AG20443 (cell line): ENCODE measurements at places on chromosomes 2 and 18.

- no peak for DNase-seq
Observed at GRCh38 chr2:241763551-241764274, 12.9 kb upstream of the GAL3ST2 start.

DNA sequence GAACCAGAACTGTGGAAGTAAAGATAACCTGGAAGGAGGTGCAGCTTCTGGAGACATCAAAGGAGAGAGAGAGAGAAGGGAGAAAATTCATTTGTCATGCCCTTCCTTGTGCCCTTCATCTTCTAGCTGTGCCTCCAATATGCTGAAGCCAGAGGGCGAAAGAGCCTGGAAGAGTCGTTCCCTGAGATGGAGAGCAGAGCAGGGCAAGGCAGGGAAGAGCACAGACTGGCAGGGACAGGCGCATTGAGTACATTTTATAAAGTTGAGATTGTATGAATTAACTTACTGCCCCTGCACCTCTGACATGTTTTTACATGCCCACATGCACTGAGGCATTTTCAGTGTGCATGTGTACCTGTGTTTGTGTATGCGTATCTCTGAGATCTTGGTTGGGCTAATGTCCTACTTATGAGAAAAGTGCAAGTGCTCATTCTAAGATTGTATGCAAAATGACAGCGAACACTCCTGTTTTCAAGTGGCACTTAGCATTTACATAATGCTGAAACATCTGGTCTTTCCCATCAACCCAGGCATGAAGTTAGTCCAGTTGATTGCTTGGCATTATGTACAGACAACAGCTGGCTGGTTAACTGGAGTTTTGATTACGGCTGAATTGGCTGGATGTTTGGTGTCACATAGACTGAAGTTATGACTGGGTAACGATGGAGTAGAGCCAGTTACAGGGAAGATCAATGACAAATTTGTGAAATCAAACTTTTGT is 23.7 kb upstream of the MMADHC start:
- DNase-seq = peak; percentile 9

GRCh38 chr2:157059036-157059435 is 198.5 kb upstream of the GALNT5 start:
- no peak for DNase-seq

DNA sequence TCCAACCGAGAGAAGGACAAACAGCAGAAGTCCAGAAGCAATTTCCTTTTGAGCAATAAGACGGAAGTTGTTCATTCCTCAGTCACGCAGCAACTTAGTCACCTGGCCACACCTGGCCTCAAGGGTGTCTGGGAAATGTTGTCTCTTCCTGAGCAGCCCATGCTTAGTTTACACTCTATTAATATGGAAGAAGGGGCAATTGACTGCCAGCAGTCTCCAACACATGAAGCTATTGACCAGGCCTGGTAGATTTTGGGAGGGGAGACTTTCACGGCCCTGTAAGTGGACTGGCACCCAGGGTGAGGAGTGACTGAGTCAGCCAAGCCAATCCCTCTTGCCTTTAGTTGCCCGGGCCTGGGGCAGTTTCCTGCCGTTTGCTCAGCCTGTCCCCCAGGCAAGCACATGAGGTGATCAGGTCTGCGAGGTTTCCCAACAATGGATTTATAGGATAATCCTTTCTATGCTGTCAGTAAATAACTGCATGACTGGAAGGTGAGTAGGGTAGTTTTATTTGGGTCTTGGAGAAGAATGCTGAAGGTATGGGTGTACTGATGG is 43.8 kb upstream of the PPP4R1 start:
- no peak for DNase-seq

- peak; percentile 17 for DNase-seq
Observed at GRCh38 chr2:151760139-151760650, 25.9 kb upstream of the NEB start.

DNA sequence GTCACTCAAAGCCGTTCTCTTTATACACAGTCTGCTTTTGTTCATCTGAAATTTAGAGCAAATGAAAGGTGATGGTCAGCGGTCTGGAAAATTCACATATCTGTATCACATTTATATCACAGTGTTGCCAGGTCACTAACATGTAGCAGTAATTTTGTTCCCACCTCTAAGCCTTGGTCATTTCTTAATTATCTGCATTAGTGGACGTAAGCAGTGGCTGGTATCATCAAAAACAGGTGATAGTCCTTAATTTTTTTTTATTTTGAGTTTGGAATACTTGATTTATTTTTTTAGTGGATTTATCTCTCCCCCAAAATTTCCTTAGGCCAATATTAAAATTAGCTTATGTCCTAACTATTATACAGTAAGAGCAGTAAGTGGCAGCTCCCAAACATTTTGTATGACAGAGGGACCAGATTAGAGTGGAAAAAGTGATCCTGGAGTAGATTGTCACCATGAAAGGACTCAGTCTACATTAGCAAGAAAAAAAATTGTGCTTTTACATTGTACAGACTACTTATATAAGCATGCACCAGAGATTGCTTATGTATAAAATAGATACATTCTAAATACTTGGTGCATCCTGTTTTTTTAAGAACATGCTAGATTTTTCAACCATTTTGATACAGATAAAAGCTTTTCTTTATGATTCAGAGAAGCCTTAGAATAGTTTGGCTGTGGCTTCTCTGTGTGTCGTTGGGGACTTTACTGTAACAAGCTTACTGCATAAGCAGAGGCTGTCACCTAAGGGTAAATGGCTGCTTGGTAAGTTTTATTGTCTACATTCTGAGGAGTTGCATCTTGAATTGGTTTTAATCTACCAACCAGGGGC is 65.0 kb downstream of the MAPRE2 start:
- no peak for DNase-seq

DNA sequence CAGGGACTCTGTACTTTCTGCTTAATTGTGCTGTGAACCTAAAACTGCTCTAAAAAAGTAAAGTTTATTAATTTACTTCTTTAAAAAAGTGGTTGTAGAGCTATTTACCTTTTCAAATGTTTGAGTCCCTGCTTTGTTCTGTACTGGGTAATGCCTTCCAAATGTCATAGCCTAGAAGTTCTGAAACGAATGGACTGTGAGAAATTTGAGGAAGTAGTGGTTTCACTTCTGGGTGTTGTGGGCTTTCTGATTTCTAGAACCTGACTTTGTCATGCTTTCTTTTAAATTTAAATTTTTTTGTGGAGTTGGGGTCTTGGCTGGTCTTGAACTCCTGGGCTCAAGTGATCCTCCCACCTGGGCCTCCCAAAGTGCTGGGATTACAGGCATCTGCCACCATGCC is 44.6 kb downstream of the SMAD4 start:
- no peak for DNase-seq

- DNase-seq = peak; percentile 39
Observed at GRCh38 chr2:238786792-238787490, 60.9 kb upstream of the TWIST2 start.

GRCh38 chr2:37648331-37649011 is 23.0 kb downstream of the CDC42EP3 start:
- no peak for DNase-seq

DNA sequence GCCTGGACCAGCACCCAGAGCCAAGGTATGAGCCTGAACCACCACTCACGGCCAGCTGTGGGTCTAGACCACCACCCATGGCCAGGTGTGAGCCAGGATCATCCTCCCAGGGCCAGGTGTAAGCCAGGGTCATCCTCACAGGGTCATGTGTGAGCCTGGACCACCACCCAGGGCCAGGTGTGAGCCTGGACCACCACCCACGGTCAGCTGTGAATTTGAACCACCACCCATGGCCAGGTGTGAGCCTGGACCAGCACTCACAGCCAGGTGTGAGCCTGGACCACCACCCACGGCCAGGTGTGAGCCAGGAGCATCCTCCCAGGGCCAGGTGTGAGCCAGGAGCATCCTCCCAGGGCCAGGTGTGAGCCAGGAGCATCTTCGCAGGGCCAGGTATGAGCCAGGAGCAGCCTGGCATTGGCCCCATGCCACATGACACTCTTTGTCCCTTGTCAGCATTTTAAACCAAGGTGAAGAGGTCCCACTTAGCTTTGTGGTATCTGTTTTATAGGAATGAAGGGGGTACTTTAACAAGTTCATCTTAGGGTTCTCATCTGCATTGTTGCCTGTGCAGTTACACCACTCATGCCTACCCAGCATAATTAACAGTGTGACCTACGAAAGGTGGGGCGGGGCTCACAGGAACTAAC is 71.2 kb downstream of the AGAP1 start:
- no peak for DNase-seq

DNA sequence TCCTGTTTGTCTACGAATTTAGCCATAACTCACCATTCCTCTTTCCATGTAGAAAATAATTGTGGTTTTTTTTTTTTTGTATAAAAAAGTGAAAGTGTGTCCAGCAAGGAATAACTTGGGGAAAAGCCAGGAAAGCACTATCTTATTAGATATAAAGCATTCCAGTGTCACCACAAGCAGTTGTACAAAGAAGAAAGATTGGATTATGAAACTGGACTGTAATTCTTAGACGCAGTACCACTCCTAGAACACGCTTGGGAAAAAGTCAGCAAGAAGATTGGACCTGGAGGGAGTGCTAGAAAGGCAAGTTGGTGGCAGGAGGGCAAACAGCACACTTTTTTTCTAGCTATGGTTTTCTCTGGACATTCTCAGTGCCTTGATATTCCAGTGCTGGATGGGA is 186.7 kb downstream of the PARD3B start:
- DNase-seq = peak; percentile 19

- DNase-seq = peak; percentile 44
Observed at GRCh38 chr2:24613154-24613814, 122.2 kb downstream of the NCOA1 start.

- peak; percentile 64 for DNase-seq
Observed at GRCh38 chr2:71930049-71930681, 217.5 kb downstream of the CYP26B1 start.

- DNase-seq = peak; percentile 70
Observed at GRCh38 chr18:10230072-10230471, 224.4 kb upstream of the APCDD1 start.

DNA sequence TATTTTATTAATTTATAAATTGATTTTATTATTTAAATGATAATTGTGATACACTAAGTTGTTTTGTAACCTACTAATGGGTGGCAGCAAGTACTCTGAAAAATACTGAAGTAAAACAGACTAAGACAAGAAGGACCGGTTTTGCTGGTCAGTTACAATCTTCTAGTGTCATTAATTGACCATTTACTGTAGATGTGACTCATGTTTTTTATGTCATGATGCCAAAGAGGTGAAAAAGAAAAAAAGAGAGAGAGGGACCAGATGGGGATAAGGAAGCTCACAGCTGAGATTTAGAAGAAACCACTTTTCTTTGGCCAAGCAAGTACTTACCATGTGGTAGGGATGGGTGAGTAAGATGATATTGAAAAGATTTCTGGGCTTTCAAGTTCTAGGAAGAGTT is 955.8 kb upstream of the LRRTM1 start:
- DNase-seq = no peak

- DNase-seq = no peak
Observed at GRCh38 chr18:11522992-11523391, 86.4 kb upstream of the SLC35G4 start.

- DNase-seq = no peak
Observed at GRCh38 chr2:230951396-230951795, 26.4 kb upstream of the GPR55 start.

DNA sequence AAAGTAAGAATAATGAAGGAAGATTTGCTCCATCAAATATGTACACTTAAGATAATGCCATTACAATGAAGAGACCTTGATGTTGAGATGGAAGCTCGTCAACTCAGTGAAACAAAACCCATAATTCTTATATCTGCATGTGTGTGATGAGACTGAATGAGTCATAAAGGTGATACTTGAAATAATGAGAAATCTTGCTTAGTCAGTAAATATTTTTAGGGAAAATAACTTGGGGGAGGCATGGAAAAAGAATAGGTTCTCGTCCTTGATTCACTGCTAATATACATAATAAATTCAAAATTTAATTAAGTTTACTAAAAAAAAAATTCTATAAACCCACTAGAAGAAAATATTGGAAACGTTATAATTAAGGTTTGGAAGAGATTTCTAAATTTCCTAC is 75.2 kb downstream of the TRIB2 start:
- no peak for DNase-seq

DNA sequence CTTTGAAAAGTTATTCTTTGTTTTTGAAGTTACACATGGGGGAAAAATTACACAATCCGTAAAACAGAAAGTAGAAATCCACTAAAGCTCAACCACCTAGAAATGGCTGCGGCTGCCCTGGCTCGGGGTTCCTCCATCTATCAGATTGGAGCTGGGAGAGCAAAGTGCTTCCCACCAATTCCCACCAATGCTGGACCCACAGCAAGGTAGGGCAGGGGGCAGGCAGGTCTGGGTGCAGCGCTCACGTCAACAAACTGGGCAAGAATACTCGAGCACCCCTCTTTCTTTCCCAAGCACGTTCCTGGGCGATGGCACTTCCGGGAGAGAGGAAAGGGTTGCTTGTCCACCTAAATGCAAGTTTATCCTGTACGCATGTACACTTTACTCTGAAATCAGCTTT is 217.6 kb downstream of the NDUFA10 start:
- DNase-seq = no peak

DNA sequence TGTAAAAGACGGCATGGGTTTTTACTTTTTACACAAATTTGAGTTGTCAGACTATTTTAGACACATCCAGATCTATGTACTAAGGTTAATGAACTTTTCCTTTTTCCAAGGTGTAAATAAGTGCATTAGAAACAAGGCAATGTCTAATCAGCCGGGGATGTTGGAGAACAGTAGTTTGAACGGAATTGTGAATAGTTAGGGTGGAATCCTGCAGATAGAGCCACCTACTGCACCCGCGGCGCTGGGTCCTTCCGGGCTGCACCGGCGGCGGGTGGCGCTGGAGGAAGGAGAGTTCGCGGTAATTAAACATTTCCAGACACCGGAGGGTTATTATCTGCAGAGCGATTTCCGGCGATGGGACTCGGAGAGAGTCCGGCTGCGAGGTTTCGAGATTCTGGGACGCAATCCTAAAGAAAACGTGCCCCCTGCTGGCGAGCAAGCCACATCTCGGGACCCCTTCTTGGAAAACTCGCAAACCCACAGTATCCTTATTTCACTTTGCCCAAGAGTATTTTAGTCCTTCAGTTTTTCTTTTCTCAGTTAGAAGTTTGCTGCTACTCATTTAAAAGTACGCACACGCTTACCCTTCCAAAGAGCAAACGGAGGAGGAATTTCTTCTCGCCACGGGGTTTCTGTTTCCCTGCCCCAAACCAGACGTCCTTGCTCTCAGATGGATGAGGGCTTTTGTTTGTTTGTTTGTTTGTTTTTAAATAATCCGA is 4.5 kb upstream of the OSR1 start:
- DNase-seq = peak; percentile 82

GRCh38 chr2:3827673-3828575 is 124.5 kb downstream of the DCDC2C start:
- no peak for DNase-seq
